ENCODE measurements at places on chromosomes 7 and 10. TPM values are rescaled to one million over a fixed set of nuclear protein-coding genes. Genes with fewer than 3 reads are reported as not detected.

GRCh38 chr7:44484482-44485313 lies 5.8 kb downstream of the NUDCD3 start:
- H3K27ac ChIP-seq = no peak overlapping the region
- no peak overlapping the region for H3K4me3 ChIP-seq
- H3K36me3 ChIP-seq = peaks cover 60% of the 10 kb centered on the region
- H3K27me3 ChIP-seq = no peaks in the 10 kb centered on the region
- DNase-seq = no peak
- H3K4me1 ChIP-seq = peaks cover 44% of the 10 kb centered on the region

- no peaks in the 10 kb centered on the region for H3K36me3 ChIP-seq
- H3K4me1 ChIP-seq = no peaks in the 10 kb centered on the region
- H3K27me3 ChIP-seq = no peaks in the 10 kb centered on the region
- no peak overlapping the region for H3K27ac ChIP-seq
- H3K4me3 ChIP-seq = no peak overlapping the region
These were observed 31.8 kb upstream of the RET start for GRCh38 chr10:43044961-43045621.

GRCh38 chr10:9596368-9596920 lies 1421.2 kb upstream of the CELF2 start:
- no peaks in the 10 kb centered on the region for H3K4me1 ChIP-seq
- H3K36me3 ChIP-seq = no peaks in the 10 kb centered on the region
- DNase-seq = no peak
- no peak overlapping the region for H3K4me3 ChIP-seq
- H3K27me3 ChIP-seq = no peaks in the 10 kb centered on the region

DNA sequence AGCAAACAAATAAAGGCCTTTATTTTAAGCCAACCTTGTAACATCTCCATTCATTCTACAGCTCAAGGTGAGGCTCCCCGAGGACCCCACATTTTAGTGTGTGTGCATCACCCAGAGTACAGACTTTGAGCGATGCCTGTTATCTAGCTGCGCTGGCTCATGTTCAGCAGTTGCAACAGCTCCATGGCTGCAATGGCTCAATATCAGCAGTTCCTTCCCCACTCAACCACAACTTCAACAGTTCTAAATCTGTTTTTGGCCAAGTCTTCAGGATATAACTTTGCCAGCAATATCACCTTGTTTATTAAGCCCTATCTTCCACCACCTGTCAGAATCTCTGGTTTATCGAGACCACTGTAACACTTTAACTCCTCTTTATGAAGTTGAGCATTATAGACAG lies 95.8 kb downstream of the WNT2 start:
- H3K4me1 ChIP-seq = no peaks in the 10 kb centered on the region
- DNase-seq = no peak
- no peak overlapping the region for H3K4me3 ChIP-seq

DNA sequence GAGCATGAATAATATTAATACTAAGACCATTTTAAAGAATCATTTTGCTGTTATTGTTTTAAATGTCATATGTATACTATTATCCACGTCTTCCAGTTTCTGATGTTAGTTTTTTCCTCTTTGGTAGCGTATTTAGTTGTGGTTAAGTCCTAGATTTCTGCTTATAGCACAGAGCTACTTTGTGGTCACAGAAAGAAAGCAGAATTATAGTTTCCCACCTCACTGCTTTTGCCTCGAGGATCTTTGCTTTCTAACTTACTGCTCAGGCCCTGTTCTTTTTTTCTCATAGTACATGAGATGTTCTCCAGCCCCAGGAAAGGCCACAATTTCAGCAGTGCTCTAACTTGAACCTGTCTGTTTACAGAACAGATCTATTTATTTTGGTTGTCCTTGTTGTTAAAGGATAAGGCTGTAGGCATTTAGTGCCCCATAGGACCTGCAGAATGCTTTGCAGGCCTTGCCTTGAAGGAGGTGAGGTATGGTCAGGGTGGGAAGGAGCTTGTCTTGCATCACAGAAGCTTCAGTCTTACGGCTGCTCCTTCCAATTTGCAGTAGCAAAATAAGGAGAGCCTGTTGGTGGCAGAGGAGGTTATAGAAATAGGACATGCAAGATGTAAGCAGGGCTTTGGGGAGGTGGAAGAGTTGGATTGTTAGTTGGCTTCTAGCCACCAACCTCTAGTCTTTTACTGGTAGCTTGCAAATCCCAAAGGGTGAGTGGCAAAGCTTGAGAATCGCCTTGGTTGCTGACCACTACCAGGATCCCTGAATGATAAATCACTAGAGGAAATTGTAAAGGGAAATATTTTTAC lies 129.1 kb downstream of the LRRC4 start:
- DNase-seq = no peak
- no peaks in the 10 kb centered on the region for H3K4me1 ChIP-seq
- H3K27ac ChIP-seq = no peak overlapping the region

GNAT3 gene
- not detected for total RNA-seq

TACC2 gene
- total RNA-seq = not detected

CALD1 gene
- 0.33 TPM for total RNA-seq

Data from CD4-positive, alpha-beta T cell (primary cell).